ENCODE measurements at places on chromosomes 7 and 10. TPM values are rescaled to one million over a fixed set of nuclear protein-coding genes. Genes with fewer than 3 reads are reported as not detected.

- DNase-seq = no peak
Measured at GRCh38 chr7:23105086-23105643, 420 bp upstream of the KLHL7 start.

- DNase-seq = no peak
Measured at GRCh38 chr7:77501192-77501515, 35.9 kb upstream of the PTPN12 start.

GRCh38 chr10:43322769-43323168 lies 48.7 kb upstream of the FXYD4 start:
- no peak for DNase-seq

The PNLIPRP2 gene
- total RNA-seq = not detected

The ATOH7 gene
- not detected for total RNA-seq

Data from MG63 (cell line).